NCI-H526 treated with DMSO at 0.1 percent for 48 hours (cell line): ENCODE measurements at places on chromosomes 12 and 14.
A peak's percentile ranks its signal among the peaks of the same experiment; 100 is the strongest.

GRCh38 chr12:63792338-63792737, 12.6 kb downstream of the RXYLT1 start:
- no peak for DNase-seq

DNA sequence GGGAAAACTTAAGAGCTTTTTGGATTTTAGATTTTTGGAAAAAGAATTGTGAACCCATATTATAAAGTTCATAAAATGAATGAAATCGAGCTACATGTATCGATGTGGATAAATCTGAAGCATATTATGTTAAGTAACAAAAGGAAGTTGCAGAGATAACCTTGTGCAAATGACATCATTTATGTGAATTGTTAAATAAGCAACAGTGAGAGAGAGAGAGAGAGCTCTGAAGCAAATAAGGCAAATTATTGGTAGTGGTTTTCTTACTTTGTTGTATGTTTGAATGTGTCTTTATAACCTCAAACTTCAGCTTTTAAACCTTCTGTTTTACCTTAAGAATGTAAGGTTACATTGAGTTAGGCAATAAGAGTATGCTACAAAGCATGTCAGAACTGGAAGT, 78.8 kb downstream of the ERC1 start:
- no peak for DNase-seq

DNA sequence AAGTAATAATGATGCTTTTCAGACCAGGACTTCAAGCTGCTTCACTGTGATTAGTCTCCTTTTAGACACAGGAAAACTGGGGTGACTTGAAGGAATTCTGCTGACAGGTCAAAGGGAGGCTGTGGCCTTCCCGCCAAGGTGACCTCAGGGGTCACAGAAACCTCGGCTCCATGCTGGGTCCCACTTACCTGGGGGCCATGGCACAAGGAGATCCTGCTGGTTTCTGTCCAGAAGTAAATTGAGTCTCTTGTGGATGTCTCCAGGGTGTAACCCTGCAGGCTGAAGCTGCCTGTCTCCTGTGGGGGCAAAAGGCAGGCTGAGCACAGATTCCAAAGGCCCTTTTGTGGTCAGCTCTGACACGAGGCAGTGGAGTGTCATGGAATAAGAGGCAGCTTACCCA, 138.7 kb upstream of the MED13L start:
- no peak for DNase-seq

- no peak for DNase-seq
Observed at GRCh38 chr12:19190292-19191031, 60.9 kb downstream of the PLEKHA5 start.

GRCh38 chr14:93977790-93978581, 1.6 kb upstream of the ASB2 start:
- DNase-seq = no peak

- no peak for DNase-seq
Observed at GRCh38 chr12:56338308-56339157, at the start of gene IL23A. IL23A (plus strand) TSS chr12:56338884; CDS start chr12:56339045, 161 bp downstream.

DNA sequence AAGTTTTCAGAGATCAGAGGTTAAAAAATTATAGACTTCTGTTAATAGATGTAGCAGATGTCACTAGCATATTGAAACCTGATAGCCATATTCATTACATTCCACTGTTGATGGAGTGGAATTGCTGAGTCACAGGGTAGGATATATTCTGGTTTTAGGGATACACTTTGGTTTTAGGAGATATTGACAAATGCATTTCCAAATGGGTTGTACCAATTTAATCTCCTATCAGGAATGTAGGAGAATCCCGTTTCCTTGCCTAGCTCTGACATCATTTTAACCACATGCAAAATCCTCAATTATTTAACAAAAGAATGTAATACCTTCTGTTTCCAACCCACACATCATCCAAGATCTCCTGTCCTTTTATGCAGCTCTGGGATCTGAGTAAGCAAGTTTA, 30.7 kb upstream of the ESR2 start:
- no peak for DNase-seq

GRCh38 chr12:47178014-47178413, 98.3 kb upstream of the AMIGO2 start:
- DNase-seq = no peak

- no peak for DNase-seq
Observed at GRCh38 chr14:93183596-93184317, 940 bp downstream of the MOAP1 start.

DNA sequence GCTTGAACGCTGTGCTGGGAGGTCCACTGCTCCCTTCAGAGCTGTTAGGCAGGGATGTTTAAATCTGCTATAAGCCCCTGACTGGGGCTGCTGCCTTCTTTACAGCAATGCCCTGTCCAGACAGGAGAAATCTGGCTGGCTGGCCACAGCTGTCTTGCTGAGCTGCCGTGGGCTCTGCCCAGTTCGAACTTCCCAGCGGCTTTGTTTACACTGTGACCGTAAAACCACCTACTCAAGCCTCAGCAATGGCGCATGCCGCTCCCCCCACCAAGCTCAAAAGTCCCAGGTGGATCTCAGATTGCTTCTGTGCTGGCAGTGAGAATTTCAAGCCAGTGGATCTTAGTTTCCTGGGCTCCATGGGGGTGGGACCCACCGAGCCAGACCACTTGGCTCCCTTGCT, 35.8 kb downstream of the CKAP4 start:
- no peak for DNase-seq

- DNase-seq = no peak
Observed at GRCh38 chr14:32384464-32384863, 55.4 kb downstream of the AKAP6 start.

- DNase-seq = no peak
Observed at GRCh38 chr12:54622463-54623183, 12.1 kb downstream of the LACRT start.

DNA sequence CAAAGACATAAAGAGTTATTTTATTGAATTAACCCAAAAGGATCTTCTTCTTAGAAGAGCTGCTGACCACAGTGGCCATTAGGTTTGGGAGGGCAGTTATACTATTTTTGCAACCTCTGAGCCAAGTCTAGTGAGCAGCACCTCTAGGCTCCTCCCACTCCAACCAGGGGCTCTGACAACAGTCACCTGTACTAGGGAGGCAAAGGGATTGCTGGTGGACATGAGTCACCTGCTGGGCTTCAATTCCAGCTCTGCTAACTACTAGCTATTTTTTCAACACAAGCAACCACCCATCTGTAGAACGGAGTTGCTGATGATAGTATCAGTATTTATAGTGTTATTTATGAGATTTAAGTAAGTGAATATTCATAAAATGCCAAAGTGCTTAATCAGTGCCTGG, 166.0 kb downstream of the KLHL28 start:
- no peak for DNase-seq

- DNase-seq = no peak
Observed at GRCh38 chr12:53219292-53219955, 12.4 kb upstream of the ITGB7 start.

DNA sequence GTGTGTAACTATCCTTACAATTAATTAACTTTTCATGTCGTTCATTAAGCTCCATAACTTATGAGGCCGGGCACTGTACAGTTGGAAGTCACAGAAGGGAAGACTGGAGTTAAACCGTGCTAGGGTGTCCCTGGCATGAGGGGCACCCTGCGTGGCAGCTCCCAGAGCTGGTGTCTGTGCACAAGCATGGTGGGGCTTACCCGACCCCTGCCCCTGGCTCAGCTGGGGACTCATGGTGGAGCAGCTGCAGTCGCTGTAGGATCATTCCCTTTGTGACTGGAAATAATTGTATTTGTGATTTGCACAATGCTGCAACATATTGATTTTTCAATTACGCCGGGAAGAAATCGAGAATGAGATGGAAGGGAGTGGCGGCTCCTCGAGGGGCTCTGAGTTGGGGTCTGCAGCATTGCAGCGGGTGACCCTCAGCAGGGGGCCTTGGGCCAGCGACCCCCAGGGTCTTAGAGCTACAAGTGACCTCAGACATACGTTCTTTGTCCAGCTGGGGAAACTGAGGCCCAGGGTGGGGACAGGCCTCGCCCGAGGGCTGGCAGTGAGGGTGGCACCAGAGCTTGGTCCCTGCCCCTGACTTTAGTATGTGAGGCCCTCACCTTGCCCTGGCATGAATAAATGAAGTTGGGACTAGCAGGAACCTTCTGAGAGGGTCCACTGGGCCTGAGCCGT, 125.4 kb downstream of the KIF26A start:
- no peak for DNase-seq

GRCh38 chr14:62314871-62315270, 552.7 kb downstream of the SNAPC1 start:
- DNase-seq = no peak

DNA sequence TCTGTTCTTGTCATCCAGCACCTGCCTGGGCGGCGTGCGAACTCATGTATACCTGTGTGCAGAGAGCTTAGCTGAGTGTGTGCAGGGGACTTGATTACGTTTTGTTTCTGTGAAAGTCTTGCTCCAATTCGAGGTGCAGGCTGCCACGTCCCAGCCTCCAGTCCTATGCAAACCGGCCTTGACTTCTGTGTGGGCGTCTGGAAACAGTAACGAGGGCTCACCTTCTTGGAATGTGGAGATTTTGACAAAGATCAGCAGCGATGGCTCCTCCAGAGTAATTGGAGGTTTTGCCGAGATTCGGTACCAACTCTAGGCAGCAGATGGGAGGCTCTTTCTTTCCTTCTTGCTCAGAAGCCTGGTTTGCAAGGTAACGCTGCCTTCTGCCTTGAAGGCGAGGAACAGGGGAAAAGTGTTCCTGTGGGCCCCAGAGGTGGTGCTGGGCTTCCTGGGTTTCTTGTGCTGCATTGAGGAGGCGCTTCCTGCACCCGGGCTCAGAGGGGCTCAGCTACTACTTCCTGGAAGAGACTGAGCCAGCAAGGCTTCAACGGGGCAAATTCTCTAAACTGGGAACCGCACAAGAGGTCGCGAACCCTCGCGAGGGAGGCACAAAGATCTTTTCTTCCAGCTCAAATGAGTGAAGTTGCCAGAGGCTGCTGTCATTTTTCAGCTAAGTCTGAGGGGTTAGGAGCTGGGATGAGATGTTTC, 249.0 kb downstream of the AACS start:
- no peak for DNase-seq

- DNase-seq = no peak
Observed at GRCh38 chr12:104579718-104580495, 123.2 kb downstream of the CHST11 start.

DNA sequence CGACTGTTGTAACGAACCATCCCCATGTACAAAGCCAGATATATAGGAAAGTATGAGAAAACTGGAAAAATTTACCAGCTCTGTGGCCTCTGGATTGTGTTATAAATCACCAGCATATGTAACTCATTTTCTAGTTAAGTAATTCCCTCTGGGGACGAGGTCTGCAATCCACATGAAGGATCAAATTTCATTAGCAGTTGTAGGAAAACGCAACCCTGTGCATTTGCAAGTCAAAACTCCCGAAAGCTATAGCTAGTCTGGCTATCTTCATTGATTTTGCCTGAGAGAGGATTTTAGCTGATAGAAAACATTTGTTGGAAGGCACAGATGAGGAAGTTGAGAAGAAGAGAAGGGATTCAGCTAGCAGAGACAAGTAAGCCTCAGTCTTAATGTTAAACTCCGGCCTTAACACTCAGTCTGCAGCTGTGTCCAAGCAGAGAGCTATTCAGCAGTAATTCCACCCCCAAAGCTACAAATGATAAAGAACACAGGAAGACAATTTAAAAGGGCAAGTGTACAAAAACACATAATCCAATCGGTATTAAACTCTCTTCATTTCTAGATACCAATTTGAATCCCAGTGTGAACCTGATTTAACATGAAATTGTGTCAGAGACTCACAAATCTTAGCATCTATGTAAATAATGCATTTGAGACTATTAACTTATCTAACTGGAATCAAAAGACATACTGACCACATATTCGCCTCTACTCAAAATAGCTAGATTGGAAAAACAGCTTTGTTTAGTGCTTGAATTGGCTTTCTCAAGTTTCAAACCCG, 54.2 kb upstream of the CERS5 start:
- peak; percentile 98 for DNase-seq

- no peak for DNase-seq
Observed at GRCh38 chr12:47377414-47378221, 297.9 kb upstream of the AMIGO2 start.

DNA sequence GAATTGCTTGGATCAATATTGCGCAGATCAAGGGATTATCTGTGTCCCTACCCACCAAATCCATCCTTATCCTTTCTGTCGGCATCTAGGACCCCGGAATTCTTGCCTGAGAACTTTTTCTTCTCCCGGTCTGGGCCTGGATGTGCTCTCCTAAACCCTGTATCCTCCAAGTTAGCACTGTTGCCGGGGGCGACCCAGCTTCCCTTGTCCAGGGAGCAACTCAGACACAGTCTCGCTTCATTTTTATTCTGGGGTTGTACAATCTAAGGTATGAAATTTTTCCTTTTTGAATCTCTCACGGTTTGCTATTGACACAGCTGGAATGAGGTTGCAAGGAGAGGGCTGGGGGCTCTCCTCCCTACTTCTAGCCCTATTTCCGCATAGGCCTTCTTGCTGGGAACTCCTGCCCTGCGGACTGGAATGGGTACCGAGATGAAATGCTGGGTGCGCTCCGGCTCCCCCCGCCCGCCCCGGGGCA, 403 bp upstream of the PNP start:
- no peak for DNase-seq

DNA sequence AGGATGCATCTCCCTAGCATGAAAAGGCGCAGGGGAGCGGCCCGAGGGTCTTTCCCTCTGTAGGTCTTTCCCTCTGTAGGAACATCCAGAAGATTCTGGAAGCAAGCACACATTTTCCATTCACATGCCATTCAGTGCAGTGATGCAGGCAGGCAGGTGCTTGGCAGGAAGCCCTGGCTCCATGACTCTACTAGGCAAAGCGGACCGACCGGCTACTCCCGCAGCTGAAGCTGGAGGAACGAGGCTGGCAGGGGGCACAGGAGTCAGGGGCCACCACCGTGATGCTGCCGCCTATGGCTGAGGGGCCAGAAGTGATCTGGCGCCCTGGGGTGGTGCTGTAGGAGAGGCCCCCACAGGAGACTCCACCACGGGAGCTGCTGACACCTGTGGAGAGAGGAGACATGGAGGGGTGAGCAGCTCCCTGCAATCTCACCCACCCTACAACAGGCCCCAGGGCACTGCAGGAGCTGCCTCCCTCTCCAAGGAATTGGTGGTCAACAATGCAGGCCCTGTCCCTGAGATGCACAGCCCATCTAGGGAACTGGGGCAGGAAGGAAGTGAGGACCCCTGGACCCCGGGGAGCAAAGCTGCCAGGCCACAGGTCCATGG, 6.5 kb downstream of the KRT85 start:
- no peak for DNase-seq

GRCh38 chr12:46361667-46362034, 10.9 kb downstream of the SLC38A2 start:
- DNase-seq = no peak

DNA sequence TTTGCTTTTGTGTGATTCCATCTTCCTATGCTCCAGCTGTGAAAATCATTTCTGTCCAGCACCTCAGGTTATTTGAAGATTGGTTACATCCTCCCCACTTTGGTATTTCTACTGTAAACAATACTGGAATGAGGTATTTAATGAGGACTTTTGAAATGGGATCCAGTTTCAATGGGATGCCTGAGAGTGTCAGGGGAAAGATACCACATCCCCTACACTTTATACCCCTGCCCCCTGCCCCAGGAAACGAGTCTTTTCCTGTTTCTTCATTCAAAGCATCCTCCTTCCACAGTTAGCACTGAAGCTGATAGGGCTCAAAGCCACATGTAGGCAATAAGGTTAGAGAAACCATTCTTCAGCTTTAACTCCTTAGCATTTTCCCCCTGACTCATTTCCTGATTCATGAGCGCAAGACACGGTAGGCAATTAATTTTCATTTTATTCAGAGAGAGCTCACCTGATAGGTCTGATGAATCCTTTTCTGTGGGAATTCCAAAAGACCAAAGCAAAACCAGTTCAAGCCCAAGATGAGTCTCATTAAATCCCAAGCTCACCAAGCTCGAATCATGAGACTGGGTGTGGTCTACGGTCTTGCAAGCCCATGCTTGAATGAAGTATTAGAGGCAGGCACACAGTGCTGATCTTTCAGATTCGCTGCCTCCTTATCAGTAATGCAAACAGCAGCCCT, 143.6 kb upstream of the CRY1 start:
- no peak for DNase-seq
